ENCODE measurements at places on chromosomes 3 and 15. TPM values are rescaled to one million over a fixed set of nuclear protein-coding genes. Genes with fewer than 3 reads are reported as not detected.

CRYGS gene
- total RNA-seq, result 2.2 TPM

MYRIP gene
- total RNA-seq, result 1.5 TPM

CFAP100 gene
- not detected for total RNA-seq

DNA sequence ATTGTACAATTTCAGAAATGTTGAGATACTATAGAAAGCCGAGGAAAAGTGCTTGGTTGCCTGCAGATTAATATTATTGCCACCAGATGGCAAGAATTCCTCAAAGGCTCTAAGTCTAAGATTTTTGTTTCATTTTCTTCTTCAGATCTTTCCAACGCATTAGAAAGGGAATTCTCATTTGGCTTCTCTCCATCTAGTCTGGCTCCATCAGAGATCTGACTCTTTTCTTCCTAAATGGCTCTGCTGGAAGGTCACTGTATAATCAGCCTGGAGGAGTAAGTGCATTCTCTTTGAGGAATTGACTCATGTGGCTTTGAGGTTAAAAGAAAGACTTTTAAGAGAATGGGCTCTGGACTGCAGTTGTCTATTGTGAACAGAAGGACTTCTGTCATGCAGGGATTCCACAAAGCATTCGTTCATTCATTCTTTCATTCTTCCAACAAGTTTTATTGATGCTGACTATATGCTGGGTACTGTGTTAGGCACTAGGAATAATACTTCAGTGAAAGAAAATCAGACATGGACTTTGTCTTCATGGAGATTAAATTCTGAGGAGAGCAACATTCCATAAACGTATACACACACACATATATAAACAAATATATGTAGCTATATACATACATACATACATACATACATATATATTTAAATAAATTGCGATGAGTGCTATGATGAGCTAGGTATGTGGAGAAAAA lies 55.3 kb downstream of the SLC28A2 start:
- DNase-seq, result no peak

DNA sequence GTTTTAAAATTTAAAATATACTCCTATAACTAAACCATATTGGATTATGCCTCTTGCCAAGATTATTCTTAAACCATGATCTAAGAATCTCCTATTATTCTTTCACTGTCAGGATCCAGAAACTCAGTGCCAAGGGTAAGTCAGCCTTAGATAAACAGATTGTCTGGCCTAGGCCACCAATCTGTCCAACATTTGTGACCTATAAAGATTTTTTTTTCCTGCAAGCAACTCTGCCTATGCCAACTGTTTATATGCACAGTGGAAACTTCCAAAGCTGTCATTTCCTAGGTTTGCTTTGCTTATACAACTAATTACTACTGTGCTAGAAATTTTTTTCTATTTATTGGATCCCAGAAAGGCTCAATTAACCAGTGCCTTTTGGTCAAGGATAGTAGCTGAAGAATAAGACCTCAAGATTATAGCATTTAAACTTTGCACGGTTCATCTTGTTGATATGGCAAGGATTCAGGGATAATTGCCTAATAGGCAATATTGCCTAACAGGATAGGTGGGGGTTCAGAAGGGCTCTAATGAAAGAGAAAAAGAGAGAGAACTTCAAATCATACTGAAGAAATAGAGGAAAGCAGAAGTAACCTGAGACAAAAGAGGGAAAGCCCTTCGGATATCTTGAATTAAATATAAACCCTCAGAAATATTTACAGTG lies 22.8 kb downstream of the GAP43 start:
- DNase-seq, result no peak

DNA sequence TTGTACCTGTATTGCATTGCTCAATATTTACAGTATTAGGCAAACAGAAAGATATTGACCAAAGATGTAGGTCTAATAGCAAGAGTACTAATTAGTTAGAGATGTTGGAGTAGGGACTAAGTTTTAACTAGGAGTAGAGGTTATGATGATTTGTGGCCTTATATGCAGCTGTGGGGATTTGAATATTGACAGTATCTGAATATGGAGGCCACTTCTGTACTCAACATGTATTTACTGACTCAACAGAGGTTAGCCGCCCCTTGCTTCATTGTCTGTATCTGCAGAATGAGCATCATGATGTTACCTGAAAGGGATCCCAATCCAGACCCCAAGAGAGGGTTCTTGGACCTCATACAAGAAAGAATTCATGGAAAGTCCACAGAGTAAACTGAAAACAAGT lies 49.6 kb upstream of the LRTM1 start:
- DNase-seq, result no peak

DNA sequence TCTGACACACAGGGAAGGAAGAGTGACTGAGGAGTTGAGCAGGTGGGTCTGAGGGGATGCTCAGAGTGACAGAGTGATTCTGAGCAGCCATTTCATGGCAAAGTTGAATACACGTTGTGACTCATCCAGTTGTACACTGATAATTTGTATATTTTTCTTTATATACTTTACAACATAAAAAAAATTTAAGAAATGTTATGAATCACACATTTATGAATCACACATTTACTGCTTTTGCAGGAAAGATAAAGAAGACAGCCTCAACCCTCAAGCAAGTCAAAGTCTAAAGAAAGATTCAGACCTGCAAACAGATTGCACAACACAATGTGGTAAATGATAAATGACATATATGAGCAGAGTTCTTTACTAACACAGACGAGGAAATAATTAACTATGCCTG lies 21.0 kb upstream of the CHMP2B start:
- DNase-seq, result no peak

- DNase-seq, result no peak
Observed at GRCh38 chr15:48467801-48468200, 136.6 kb downstream of the DUT start.

GRCh38 chr3:195194559-195195206 lies 76.3 kb downstream of the XXYLT1 start:
- DNase-seq, result no peak

- no peak for DNase-seq
Observed at GRCh38 chr3:11452312-11452711, 180.1 kb downstream of the ATG7 start.

GRCh38 chr3:117286488-117286887 lies 576.9 kb downstream of the TUSC7 start:
- DNase-seq, result no peak

DNA sequence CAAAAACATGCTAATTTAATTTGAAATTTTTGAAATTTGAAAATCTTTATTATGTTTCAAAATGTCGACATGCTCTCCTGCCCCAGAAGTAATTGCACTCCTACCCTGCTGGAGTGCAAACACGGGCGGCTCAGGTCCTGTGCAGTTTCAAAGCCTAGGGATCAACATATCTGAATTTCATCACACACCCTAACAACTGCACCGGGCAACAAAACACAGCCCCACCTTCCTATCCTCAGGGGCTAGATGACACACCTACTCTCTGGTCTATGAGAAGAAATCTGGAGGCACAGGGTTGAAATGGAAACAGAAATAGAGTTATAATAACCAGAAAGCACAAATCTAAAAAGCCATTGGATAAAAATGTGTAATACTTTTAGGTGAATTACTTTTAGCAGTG lies 61.4 kb downstream of the BFSP2 start:
- DNase-seq, result no peak

DNA sequence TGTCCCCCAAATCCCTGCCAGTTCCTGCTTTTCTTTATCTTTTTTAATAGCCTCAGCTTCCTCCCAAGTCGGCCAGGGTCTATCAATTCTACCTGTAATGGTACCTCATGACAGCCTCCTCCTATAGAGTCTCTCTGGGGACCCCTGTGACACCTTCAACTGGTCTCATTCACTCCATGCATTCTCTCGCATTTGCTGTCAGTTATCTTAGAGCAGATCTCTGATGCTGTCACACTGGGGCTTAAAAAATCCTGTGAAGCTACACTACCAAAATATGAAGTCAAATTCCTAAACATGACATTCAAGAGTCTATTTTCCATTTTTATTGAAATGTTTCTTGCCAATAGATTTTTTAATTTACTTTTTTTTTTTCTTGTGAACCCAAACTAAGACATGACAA lies 5.5 kb downstream of the VPS39 start:
- DNase-seq, result no peak

- no peak for DNase-seq
Observed at GRCh38 chr15:55420171-55420866, 12.0 kb downstream of the PIERCE2 start.

DNA sequence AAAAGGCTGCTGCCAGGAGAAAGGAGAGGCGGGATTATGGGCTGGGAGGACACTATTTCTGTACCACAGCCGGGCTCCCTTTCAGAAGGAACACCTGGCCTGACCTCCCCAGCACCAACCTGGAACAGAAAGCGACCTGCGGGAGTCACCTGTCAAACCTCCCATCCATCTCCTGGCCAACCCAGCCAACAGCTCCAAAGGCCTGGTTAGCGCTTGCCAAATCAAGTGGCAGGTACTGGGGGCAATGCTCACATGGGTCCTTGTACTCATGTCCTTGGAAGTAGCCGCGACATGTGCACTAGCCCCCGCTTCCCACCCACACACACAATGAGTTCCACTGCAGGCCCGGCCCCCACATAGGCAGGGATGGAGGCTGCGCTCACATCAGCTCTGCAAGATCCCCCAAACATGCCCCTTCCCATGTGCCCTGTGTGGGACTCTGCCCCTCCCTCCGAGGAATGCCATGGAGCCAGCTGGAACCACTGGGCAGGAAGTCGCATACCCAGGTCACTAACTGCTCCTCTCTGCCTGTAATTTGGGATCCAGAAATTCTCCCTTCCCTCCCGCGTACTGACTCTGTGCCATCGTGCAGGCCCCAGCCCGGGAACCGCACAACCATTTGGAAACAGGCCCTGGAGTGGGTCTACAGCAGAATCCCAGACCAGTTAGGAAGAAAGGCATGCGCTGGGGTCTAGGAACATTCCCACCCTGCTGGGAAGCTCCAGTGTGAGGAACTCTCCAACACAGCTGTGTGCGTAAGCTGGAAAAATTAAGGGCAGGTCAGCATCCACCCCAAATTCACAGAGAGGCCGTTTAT lies 98.9 kb downstream of the LRIG1 start:
- DNase-seq, result peak; percentile 53

DNA sequence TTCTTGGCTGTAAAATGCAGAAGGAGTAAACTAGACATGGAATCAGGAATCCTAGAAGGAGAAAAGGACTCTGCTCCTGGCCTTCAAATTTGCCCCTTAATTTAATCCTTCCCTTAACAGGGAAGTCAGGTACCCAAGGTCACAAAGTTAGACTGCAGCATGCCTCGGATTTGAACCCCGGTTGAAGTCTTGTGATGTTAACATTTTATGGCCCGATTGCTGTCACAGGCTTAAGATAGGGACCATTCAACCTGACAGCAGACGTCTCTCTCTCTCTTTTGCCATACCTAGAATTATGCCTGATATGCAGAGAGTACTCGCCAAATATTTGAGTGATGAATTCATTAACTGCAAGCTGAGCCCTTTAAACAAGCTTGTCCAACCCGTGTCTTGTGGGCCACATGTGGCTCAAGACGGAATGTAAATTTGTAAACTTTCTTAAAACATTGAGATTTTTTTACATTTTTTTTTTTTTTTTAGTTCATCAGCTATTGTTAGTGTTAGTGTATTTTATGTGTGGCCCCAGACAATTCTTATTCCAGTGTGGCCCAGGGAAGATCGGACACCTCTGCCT lies 217.2 kb downstream of the THSD4 start:
- no peak for DNase-seq

Measured in suprapubic skin (tissue), 4 donors.